LNCaP clone FGC (cell line): ENCODE measurements at places on chromosomes 11 and 22.

- DNase-seq, result no peak
Observed at GRCh38 chr22:35328472-35328885, 28.8 kb downstream of the TOM1 start.

- DNase-seq, result no peak
Observed at GRCh38 chr22:36155702-36156101, 4.9 kb downstream of the APOL3 start.

GRCh38 chr11:67437082-67437808 lies at the start of gene PTPRCAP:
Gene PTPRCAP, minus strand, starts transcription at chr11:67437682. Its CDS starts 63 bp downstream, at chr11:67437619.
- no peak for DNase-seq

DNA sequence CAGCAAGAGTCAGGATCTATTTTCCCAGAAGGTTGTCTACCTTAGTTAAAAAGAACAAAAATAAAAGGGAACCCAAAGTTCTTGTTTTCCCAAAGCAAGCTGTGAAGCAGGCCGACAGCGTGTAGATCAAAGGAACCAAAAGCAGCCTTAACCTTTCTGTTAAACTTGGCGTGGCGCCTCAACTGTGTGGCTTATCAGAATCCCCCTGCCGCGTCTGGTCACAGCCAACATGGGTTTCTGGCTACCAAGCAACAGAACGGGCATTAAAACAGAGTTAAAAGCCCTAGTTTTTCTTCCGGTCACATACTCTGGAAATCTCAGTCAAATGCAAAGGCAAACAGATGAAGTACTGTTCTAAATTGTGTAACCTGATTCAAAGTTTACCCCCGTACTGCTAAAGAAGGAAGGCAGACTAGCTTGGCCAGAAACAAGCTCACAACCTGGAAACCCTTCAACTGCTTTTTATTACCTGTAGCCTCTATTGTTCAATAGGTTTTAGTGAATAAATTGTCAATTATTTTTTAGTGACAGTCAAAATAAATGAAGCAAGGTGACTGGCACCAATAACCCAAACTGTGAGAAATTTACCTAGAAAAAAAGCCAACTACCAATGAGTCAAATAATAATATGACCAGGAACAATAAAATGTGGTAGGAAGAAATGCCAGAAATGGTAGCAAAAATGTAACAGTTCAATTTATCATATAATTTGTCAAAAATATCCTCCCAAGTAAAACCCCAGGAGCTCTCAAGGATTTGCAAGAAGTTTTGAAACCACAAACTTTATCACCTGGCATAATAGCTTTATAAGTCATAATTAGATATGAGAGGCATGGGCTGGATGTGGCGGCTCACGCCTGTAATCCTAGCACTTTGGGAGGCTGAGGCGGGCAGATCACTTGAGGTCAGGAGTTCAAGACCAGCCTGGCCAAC lies 21.4 kb downstream of the CHKA start:
- peak; percentile 46 for DNase-seq

DNA sequence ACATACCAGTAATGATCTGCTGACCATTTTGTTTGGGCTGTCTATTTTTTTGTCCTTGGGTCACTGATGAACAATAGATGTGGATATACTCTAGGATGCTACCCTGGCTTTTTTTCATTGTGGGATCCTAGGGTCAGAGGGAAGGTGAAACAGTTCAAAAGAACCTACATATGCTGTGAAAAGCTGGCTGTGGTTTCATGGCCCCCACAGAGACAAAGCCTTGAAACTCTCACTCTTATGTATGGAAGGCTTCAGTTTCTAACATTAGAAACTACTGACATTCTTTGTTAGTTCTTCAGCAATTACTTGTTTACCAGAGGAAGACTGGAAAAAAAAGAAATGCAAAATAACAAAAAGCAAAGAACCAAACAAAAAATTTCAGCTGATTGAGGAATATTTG lies 250.7 kb downstream of the FAT3 start:
- DNase-seq, result no peak

DNA sequence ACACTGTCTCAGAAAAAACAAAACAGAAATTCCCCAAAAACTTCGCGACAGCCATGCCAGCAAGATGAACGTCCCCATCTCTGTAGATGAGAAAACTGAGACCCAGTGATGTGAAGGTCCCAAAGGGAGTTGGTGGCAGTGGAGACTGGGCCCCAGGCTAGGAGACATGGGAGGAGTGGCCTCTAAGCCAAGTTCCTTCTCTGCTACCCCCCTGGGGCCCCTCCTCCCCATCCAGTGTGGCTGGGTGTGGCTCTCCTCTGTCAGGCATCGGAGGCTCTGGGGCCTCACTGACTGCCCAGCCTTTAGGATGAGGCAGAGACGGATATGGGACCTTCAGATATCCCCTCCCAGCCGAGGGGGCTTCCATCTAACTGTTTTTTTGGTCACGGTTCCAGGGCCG lies 9.8 kb downstream of the RELT start:
- DNase-seq, result no peak

DNA sequence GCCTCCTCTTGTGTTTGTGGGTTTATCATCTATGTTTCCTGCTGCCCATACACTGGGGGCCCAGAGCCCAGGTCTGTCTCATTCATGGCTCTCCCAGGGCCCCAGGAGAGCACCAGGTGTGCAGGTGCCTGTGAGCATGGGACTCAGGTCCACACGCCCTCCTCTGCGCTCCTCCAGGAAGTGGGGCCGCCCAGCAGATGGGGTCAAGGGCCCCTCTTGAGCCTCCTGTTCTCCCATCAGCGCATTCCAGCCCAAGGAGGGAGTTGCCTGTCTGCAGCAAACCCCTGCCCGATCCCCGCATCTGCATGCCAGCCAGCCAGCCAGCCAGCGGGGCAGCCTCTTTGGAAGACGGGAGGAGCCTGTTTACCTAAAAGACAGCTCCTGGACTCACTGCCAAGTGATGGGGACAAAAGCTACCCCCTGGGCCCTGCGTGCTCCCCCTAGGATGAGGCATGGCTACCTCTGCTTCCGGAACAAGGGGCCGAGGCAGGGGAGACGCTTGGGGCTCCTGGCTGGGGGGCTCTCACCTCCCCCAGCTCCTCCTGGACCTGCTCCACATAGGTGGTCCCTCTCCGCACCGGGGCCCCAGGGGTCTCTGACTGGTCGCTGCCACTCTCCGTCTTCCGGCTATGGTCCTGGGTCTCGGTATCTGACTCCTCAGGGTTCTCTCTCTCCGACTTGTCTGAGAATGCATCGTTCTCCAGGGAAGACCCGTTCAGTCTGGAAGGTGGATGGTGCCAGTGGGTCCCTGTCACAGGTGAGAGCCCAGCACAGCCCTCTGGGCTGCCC lies 49.7 kb upstream of the CARS1 start:
- no peak for DNase-seq

GRCh38 chr11:27571154-27571810 lies 64.7 kb upstream of the LIN7C start:
- no peak for DNase-seq

GRCh38 chr11:101913656-101914055 lies 1.2 kb upstream of the CEP126 start:
- no peak for DNase-seq

- no peak for DNase-seq
Observed at GRCh38 chr22:48263791-48264351, 1501.4 kb downstream of the TBC1D22A start.
